C1 segment of cervical spinal cord (tissue), 14 donors: ENCODE measurements at places on chromosomes 7 and 10.

DNA sequence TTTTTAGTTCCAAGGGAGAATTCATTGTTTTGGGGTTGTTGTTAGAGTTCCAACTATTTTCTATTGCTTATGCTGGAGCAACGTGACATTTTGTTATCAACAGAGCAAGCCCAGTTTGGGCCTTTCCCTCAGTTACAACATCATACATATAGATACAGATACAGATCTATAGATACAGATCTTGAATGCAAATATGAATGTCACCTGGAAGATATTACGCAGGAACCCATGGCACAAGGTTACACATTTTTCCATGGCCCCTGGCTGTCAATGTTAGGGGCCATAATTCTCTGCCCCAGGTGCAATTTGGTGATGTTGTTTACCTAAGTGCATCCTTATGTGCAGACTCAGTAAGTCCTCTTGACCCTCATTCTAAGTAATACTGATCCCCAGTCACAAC, 3.6 kb upstream of the PODXL start:
- DNase-seq, result no peak

DNA sequence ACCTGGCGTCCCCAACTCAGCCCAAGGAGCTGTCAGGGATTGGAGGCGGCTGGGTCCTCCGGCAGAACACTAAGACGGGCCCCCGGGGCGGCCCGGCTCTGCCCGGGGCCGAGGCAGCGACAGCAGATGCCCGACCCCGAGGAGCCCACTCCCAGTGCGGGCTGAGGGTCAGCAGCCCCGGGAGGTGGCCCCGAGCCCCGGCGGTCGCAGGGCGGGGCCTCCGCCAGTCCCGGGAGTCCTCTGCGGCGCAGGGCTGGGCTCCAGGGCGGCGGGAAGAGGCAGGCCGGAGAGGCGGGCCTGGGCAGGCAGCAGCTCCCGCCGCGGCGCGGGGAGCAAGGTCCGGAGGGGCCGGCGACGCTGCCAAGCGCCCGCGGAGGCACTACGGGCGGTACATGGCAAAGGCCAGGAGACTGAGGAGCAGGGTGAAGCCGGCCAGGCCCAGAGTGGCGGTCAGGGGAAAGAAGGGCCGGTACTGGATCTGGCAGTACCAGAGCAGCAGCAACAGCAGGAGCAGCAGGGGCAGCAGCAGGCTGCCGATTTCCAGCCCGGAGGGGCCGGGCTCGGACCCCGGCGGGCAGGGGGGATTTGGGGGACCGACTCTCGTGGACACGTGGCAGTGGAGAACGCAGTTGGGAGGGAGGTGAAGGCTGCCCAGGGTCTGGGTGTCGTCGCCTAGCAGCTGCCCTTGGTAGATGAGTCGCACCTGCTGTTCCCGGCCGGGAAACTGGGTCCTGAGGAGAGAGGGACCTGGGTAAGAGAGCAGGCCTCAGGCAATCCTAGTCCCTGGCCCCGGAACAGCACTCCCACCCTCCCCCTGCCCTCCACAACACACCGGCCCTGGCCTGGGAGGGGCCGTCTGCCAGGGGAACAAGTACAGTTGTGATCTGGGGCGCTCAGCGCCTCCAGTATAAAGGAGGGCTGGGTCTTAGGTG, 827 bp upstream of the FASTK start:
- DNase-seq, result no peak

GRCh38 chr7:29043576-29043975, 85.4 kb upstream of the TRIL start:
- DNase-seq, result no peak

DNA sequence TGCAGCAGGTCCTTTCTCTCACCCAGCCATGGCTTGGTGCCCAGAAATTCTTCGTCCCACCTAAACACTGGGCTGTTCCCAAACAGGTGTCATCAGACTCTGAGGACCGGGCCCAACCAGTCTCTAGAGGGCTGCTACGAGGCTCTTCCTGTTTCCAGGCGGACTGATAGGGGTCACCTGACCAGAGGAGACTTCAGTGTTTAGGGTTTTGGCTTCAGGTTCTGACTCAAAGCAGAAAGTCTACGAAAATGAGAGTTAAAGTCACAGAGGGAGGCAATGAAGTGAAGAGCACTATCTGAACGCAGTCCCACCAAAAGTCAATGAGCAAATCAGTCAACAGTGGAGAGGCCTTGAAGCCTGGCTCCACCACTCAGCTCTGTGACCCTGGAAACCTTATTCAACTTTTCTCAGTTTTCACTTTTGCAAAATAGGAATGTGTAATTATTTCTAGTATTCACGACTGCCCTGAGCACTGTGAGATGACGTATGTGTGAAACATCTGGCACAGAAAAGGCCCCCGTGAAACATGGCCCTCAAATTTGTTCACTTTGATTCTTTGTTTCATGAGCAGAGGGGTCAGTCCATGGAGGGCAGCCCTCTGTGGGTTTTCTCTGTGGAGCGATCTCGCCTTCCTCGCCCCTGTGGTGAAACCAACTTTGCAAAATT, 189.9 kb upstream of the PDE1C start:
- no peak for DNase-seq

GRCh38 chr7:52254396-52255010, 780.9 kb upstream of the POM121L12 start:
- no peak for DNase-seq
